Mesenteric fat pad (tissue), 1 donor: ENCODE measurements at places on chromosomes 3 and 15. TPM values are rescaled to one million over a fixed set of nuclear protein-coding genes. Genes with fewer than 3 reads are reported as not detected.

The DPPA2 gene
- not detected for total RNA-seq

The GNAT1 gene
- not detected for total RNA-seq

The PPARG gene
- total RNA-seq, result 349 TPM

The ZBED2 gene
- not detected for total RNA-seq

The ARGFX gene
- total RNA-seq, result not detected

The INAFM2 gene
- 27.9 TPM for total RNA-seq

The CEP152 gene
- 2.8 TPM for total RNA-seq

The EFHB gene
- total RNA-seq, result 1.3 TPM

The TMEM62 gene
- 25.2 TPM for total RNA-seq

The TM4SF1 gene
- total RNA-seq, result 87.8 TPM

The GHSR gene
- not detected for total RNA-seq

The DCBLD2 gene
- 28.4 TPM for total RNA-seq

The CCR9 gene
- total RNA-seq, result not detected

The ATG3 gene
- 57.0 TPM for total RNA-seq

The KNL1 gene
- 0.35 TPM for total RNA-seq

The PLCH1 gene
- not detected for total RNA-seq

The ACTRT3 gene
- total RNA-seq, result 3.7 TPM

The OIP5 gene
- not detected for total RNA-seq

The CYP1A1 gene
- total RNA-seq, result 65.0 TPM

The C3orf70 gene
- 2.9 TPM for total RNA-seq

The UBE2Q2 gene
- 34.4 TPM for total RNA-seq

The ZNF660 gene
- 4.8 TPM for total RNA-seq

The TMEM158 gene
- 5.7 TPM for total RNA-seq

The TOPAZ1 gene
- total RNA-seq, result not detected

The RSRC1 gene
- total RNA-seq, result 28.8 TPM

The APOD gene
- 362 TPM for total RNA-seq

The KY gene
- not detected for total RNA-seq

The SCN5A gene
- 0.58 TPM for total RNA-seq

The CHSY1 gene
- 53.5 TPM for total RNA-seq

The SLC4A7 gene
- total RNA-seq, result 29.2 TPM

The RIOX2 gene
- total RNA-seq, result 35.2 TPM

The ECE2 gene
- not detected for total RNA-seq
